ENCODE measurements at places on chromosomes 7 and 10.

- H3K36me3 ChIP-seq: no peaks in the 10 kb centered on the region
- no peaks in the 10 kb centered on the region for H3K4me1 ChIP-seq
- H3K27ac ChIP-seq: no peak overlapping the region
- H3K27me3 ChIP-seq: peaks cover 44% of the 10 kb centered on the region
- DNase-seq: no peak
- no peak overlapping the region for H3K4me3 ChIP-seq
These were observed 7.4 kb upstream of the VSIR start for GRCh38 chr10:71780719-71781118.

- no peak overlapping the region for H3K4me3 ChIP-seq
- DNase-seq: no peak
- no peaks in the 10 kb centered on the region for H3K4me1 ChIP-seq
These were observed 1167.0 kb downstream of the SORCS3 start for GRCh38 chr10:105807935-105808587.

- no peaks in the 10 kb centered on the region for H3K27me3 ChIP-seq
- no peaks in the 10 kb centered on the region for H3K4me1 ChIP-seq
- H3K36me3 ChIP-seq: no peaks in the 10 kb centered on the region
- DNase-seq: no peak
These were observed 82.9 kb downstream of the CADPS2 start for GRCh38 chr7:122803323-122803722.

DNA sequence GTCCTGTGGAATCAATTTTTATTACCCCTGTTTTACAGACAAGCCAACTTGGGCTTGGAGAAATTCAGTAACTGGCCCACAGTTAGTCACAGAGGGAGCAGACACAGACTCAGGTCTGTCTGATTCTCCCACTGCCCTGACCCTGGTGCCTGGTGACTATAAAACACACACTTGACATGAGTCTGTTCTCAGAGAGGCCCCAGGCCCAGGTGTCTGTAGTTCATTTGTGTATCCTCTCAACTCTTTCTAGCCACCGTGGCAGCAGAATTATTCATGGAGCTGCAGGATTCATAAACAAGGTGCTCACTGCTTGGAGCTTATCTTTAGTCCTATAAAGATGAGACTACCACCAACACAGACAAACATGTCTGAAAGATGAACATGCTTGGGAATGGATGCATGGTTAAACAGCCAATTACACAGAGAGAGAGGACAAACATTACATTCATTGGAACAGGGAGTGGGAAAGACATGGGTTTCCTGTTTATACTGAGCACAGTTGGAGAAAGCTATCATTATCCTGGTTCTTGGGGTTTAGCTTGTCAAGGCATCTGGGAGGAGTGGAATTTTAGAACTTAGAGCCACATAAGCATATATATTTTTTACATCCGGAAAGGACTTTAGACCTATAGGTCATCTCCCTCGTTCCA lies 79.1 kb upstream of the PDCD4 start:
- no peaks in the 10 kb centered on the region for H3K27me3 ChIP-seq
- no peak overlapping the region for H3K4me3 ChIP-seq
- peak; percentile 7 for DNase-seq
- peak overlapping the region; percentile 16 for H3K27ac ChIP-seq
- peaks cover 4% of the 10 kb centered on the region for H3K4me1 ChIP-seq

GRCh38 chr10:48935577-48935976 lies 4.1 kb downstream of the LRRC18 start:
- no peak overlapping the region for H3K27ac ChIP-seq
- no peaks in the 10 kb centered on the region for H3K4me1 ChIP-seq
- H3K36me3 ChIP-seq: no peaks in the 10 kb centered on the region
- DNase-seq: no peak

- no peak for DNase-seq
- no peaks in the 10 kb centered on the region for H3K27me3 ChIP-seq
- no peaks in the 10 kb centered on the region for H3K4me1 ChIP-seq
- no peak overlapping the region for H3K4me3 ChIP-seq
These were observed 18.8 kb downstream of the VIPR2 start for GRCh38 chr7:159125955-159126270.

GRCh38 chr10:11539191-11539868 lies 72.1 kb downstream of the USP6NL start:
- H3K27me3 ChIP-seq: no peaks in the 10 kb centered on the region
- no peaks in the 10 kb centered on the region for H3K36me3 ChIP-seq
- H3K4me3 ChIP-seq: no peak overlapping the region

- H3K4me1 ChIP-seq: peaks cover 30% of the 10 kb centered on the region
- DNase-seq: no peak
- no peaks in the 10 kb centered on the region for H3K27me3 ChIP-seq
- no peaks in the 10 kb centered on the region for H3K36me3 ChIP-seq
- no peak overlapping the region for H3K27ac ChIP-seq
- H3K4me3 ChIP-seq: no peak overlapping the region
These were observed 89.1 kb downstream of the TNS3 start for GRCh38 chr7:47492716-47493325.

DNA sequence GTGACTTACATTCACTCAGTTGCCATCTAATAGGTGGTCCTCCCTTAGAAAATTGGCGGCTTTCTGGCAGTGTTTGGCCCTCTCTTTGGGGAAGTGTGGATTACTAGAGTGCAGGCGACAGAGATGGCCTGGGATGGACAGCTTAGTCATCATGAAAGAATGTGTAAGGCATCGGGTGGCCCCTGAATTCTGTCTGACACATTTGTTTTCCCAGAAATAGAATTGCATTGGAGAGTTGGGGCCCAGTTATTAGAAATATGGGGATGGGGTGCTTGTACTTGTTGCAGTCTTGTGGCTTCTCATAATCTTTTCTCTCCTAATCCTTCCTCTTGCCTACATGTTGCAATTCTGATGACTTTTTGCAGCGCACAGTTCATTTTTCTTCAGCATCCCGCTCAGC lies 13.8 kb downstream of the TCF7L2 start:
- H3K27ac ChIP-seq: no peak overlapping the region
- no peak overlapping the region for H3K4me3 ChIP-seq
- peak; percentile 61 for DNase-seq
- no peaks in the 10 kb centered on the region for H3K27me3 ChIP-seq

DNA sequence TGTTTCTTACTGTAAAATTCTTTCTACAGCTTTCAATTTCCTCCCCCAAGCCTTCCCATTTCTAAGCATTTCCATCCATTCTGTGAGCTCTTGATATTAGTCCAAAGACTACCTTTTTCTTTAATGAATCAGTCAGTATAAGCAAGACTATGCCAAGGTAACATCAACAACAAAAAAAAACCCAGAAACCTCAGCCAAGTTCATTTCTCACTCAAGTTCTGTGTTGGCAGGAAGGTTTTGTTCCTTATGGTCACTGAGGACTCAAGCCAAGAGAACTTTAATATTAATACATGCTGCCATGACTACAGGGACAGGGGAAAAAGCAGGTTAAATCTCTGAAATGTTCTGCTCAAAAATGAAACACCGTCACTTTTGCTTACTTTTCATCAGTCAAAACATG lies 621.2 kb upstream of the NRP1 start:
- H3K36me3 ChIP-seq: no peaks in the 10 kb centered on the region
- no peak for DNase-seq
- H3K27ac ChIP-seq: no peak overlapping the region

DNA sequence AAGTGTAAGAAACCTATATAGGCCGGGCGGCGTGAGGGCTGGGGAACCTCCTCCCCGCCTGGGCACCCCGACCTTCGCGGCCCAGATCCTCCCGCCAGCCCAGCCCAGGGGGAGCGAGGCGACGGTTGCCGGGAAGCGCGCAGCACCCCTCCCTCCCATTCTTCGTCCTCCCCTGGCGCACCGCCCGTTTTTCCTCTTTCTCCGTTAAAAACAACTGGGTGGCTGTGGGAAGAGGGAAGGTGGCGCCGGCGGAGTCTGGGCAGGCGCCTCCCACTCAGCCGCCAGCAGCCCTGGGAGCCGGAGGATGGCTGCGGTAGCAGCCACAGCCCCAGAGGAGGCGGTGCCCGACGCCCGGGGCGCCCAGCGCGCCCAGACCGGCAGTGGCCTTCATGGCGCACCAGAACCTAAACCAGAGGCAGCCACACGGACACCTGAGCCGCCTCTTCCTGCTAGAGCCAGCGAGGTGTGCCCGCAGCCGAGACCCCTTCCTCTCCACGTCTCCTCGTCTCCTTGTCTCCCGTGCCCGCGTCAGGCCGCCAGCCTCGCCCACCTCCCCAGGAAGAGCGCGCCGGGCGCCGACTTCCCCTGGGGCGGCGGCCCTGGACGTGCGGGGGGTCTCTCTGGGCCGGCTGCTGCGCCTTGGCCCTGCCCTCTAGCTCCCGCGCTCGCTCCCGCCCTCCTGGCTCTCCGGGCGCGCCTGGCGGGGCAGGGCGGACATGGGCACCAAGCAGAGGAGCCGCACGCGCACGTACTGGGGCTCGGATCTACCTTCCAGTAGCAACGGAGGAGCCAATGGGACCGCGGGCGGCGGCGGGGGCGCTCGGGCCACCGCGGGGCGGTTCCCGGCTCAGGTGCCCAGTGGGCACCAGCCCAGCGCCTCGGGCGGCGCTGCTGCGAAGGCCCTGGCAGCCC lies 32.8 kb upstream of the SFTPD start:
- peaks cover 9% of the 10 kb centered on the region for H3K4me1 ChIP-seq
- H3K27ac ChIP-seq: peak overlapping the region; percentile 19
- peaks cover 54% of the 10 kb centered on the region for H3K27me3 ChIP-seq
- H3K36me3 ChIP-seq: no peaks in the 10 kb centered on the region
- peak; percentile 43 for DNase-seq

GRCh38 chr7:17227766-17228490 lies 70.5 kb upstream of the AHR start:
- no peak overlapping the region for H3K4me3 ChIP-seq
- H3K27me3 ChIP-seq: no peaks in the 10 kb centered on the region
- no peaks in the 10 kb centered on the region for H3K36me3 ChIP-seq

DNA sequence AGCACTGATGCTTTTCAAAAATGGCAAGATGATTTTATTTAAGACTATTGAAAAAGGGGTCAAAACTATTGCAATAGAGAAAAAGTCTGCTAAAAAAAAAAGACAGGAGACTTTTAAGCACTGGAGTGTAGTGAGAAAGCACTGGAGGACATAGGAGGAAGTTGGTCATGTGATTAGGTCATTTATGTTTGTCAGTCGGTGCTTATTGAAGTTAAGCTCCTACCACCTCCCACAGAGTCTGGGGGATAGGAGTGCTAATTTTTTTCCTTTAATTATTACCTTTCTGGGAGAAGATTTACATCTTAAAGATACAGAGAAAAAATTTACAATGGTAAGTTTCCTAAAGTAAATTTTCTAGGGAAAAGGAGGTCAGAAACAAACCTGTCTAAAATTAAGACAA lies 80.2 kb upstream of the TMEM229A start:
- DNase-seq: no peak
- no peaks in the 10 kb centered on the region for H3K36me3 ChIP-seq
- no peaks in the 10 kb centered on the region for H3K27me3 ChIP-seq
- H3K4me1 ChIP-seq: no peaks in the 10 kb centered on the region
- H3K27ac ChIP-seq: no peak overlapping the region

- no peak for DNase-seq
- H3K36me3 ChIP-seq: no peaks in the 10 kb centered on the region
- no peaks in the 10 kb centered on the region for H3K27me3 ChIP-seq
- H3K4me1 ChIP-seq: no peaks in the 10 kb centered on the region
- no peak overlapping the region for H3K27ac ChIP-seq
- H3K4me3 ChIP-seq: no peak overlapping the region
These were observed 214.9 kb downstream of the IPMK start for GRCh38 chr10:58052772-58053171.

GRCh38 chr7:129072479-129073011 lies 17.6 kb upstream of the TNPO3 start:
- H3K4me3 ChIP-seq: no peak overlapping the region
- H3K4me1 ChIP-seq: no peaks in the 10 kb centered on the region
- no peak overlapping the region for H3K27ac ChIP-seq

DNA sequence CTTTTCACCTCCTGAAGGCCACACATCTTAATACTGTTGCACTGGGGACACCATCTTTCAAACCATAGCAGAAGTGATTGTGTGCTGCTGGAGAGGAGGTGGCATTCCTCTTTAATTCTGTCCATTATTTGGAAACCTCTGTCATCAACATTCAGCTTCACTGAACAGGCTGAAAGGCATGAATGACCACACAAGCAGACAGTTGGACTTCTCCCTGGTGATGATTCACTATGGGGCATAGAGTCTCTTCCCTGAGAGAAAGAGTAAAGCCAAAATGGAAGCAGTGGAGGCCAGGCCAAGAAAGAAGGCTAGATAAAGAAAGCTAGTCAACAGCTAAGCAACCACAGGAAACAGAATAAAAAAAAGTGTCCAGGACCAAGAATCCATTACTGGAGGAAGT lies 113.1 kb upstream of the VSTM2A start:
- no peak for DNase-seq
- no peaks in the 10 kb centered on the region for H3K4me1 ChIP-seq
- H3K36me3 ChIP-seq: no peaks in the 10 kb centered on the region
- H3K27ac ChIP-seq: no peak overlapping the region
- H3K27me3 ChIP-seq: no peaks in the 10 kb centered on the region

DNA sequence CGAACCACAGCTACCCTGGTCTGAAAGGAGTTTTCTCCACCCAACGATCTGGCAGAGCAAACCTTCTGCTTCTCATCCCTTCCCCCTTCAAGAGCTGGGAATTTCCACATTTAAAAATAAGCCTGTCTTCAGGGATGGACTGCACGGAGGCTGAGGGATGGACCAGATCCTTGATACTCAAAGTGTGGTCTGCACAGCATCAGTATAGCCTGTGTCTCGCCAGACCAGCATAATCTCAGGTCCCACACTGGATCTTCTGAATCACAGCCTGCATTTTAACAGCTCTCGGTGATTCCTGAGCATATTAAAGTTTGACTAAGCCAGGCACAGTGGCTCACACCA lies 7.1 kb downstream of the KCNMA1 start:
- H3K4me3 ChIP-seq: peak overlapping the region; percentile 58
- H3K4me1 ChIP-seq: peaks cover 10% of the 10 kb centered on the region
- no peaks in the 10 kb centered on the region for H3K27me3 ChIP-seq
- no peak for DNase-seq

GRCh38 chr10:45179691-45180090 lies 135.7 kb downstream of the OR13A1 start:
- no peak overlapping the region for H3K27ac ChIP-seq
- no peaks in the 10 kb centered on the region for H3K36me3 ChIP-seq
- H3K27me3 ChIP-seq: no peaks in the 10 kb centered on the region

- no peak overlapping the region for H3K4me3 ChIP-seq
- H3K36me3 ChIP-seq: peaks cover 9% of the 10 kb centered on the region
- no peak overlapping the region for H3K27ac ChIP-seq
These were observed 186.4 kb downstream of the PDE1C start for GRCh38 chr7:31883761-31884164.

DNA sequence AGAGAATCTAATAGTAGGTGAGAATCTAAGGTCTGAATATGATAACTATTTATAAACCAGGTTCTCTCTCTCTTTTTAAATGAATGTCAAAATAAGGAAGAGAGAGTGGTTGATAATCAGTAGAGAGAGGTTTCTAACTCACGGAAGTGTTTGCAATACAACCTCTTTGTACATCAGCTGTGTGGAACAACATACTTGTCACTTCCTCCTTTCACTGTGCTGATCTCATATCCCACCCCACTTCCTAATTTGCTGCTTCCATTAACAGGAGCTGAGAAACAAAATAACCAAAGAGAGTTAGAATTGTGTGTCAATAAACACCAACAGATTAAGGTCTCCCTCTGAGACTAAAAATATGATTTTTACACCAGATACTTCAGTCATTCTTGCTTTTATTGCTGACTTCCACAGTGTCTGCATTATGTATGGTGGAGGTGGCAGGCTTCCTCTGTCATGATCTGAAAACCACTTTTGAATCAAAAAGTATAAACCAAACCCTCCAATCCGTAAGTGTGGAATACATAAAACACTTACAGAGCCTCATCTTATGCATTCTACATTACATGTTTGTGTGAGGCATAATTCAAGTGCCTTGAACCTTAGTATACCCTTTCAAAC lies 25.0 kb downstream of the CACUL1 start:
- H3K4me1 ChIP-seq: no peaks in the 10 kb centered on the region
- H3K27me3 ChIP-seq: no peaks in the 10 kb centered on the region
- H3K4me3 ChIP-seq: no peak overlapping the region
- H3K36me3 ChIP-seq: no peaks in the 10 kb centered on the region
- H3K27ac ChIP-seq: no peak overlapping the region
- DNase-seq: no peak

Measured in mesenchymal stem cell (in vitro differentiated cells and primary cell).